ENCODE measurements at places on chromosomes 7 and 10.

- DNase-seq = peak; percentile 73
Measured at GRCh38 chr10:16996530-16996964, 133.1 kb downstream of the CUBN start.

DNA sequence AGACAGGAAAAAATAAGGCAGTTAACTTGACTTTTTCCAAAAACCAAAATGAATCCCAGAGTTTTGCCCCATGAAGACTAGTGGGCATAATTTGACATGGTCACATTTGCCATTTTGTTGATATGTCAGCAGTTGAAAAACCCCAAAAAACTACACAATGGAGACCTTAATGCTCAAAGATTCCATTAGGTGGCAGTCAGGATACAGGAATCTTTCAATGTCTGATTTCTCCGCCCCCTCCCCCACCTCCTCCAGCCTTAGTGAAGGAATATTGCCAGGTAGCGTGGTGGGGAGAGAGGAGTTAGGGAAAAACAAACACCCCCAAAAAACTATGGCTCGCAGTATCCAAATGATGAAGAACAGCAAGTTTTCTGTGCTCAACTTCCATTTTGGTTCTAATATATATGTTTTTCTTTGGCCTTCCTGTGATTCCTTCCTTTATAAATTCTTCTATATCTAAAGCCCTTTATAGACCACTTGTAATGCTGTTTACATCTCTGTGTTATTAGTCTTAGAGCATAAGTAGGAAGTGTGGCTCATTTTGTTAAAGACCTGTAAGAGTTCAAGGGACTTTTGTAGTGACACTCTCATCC is 6.7 kb upstream of the SMNDC1 start:
- peak; percentile 75 for DNase-seq

GRCh38 chr7:50940621-50941020 is 157.9 kb upstream of the GRB10 start:
- DNase-seq = peak; percentile 40

GRCh38 chr7:33494474-33494873 is 365.1 kb downstream of the BBS9 start:
- DNase-seq = no peak

DNA sequence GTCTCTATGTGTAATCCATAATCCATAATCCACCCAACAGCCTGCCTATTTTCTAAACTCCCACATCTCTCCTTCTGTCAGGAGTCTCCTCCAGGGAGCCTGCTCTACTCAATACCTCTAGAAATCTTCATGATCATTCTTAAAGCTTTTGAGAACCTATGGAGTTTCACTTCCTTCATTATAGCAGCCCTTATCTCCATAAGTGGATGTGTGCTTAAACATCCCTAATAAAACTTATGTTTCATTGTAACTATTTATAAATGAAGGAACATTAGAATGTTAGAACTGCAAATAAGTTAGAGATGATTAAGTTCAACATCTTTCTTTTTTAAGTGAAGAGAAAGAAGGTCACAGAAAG is 8.5 kb downstream of the CPED1 start:
- DNase-seq = no peak

DNA sequence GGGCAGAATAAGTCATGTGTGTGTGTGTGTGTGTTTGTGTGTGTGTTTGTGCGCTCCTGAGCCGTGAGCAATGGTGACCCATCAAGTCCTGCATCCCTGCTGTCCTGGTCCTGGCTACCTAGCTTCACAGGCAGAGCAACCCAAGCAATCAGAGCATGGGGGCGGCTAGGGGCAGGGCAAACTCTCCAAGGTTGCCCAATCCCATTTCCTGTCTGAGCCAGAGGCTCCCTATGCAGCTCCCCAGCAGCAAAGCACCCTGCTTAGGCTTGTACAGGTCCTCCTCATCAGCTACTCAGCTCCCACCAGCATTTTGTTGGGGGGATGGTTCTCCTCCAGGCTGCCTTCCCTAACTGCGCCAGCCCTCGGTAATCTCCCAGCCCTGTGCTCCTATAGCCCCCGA is 31.1 kb upstream of the CRHR2 start:
- DNase-seq = no peak

DNA sequence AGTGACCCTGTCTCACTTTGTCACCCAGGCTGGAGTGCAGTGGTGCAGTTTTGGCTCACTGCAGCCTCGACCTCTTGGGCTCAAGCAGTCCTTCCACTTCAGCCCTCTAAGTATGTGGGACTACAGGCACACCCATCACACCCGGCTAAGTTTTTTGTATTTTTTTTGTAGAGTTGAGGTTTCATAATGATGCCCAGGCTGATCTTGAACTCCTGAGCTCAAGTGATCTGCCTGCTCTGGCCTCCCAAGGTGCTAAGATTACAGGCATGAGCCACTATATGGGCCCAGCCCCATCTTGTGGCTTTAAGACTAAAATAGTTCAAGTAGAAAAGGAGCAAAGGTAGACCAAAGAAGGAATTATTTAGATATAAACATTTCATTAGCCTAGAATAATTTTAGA is 65.5 kb downstream of the MLLT10 start:
- no peak for DNase-seq

GRCh38 chr7:128902761-128903585 is 7.5 kb downstream of the KCP start:
- no peak for DNase-seq

DNA sequence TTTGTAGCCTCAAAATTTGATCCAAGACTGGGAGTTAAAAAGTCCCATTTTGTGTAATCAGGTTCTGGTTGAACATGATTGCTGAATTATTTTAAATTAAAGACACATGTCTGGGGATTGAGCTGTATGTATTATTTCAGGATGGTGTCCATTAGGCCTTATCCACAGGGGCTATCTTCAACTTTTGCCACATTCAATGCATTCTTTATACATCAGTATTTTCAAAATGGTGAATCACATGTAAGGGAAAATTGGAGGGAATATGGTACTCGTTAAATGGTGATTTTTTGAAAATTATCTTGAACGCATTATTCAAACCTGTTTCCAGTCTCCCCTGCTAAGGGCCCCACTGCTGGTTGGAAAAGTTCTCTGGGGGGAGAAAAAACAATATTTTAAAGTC is 367.7 kb upstream of the NPVF start:
- no peak for DNase-seq

- DNase-seq = no peak
Measured at GRCh38 chr7:150955519-150956394, 22.4 kb downstream of the KCNH2 start.

- DNase-seq = no peak
Measured at GRCh38 chr7:20862554-20862953, 75.9 kb upstream of the SP8 start.

- DNase-seq = peak; percentile 73
Measured at GRCh38 chr7:40230101-40230500, 95.3 kb downstream of the SUGCT start.

DNA sequence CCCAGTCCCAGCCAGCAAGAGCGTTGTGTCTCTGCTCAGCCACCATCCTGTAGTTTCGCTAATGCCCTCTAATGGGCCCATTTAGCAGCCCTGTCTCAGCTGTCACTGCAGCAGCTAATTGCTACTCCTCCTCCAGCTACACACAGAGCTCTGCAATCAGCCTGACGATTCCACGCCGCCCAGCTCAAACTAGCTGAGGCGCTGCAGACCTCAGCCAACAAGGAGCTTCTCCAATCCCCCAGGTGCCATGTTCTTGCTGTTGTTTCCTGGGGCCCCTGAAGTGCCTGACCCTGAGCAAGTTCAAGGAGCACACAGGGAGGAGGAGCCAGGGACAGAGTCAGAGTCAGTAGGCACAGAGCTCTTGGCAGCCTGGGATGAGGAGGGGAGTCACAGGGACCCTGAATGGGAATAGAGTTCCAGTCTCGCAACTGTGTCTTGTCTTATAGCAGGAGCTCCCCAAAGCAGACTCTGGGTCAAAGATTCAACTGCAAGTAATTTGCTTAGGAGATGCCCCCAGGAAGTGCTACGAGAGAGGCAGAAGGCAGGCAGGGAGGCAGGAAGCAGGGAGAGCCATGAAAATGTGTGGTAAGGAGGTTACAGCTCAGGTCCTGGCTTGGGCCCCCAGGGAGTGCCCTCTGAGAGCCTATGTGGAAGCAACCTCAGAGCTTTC is 135.8 kb upstream of the UNC5B start:
- DNase-seq = no peak

DNA sequence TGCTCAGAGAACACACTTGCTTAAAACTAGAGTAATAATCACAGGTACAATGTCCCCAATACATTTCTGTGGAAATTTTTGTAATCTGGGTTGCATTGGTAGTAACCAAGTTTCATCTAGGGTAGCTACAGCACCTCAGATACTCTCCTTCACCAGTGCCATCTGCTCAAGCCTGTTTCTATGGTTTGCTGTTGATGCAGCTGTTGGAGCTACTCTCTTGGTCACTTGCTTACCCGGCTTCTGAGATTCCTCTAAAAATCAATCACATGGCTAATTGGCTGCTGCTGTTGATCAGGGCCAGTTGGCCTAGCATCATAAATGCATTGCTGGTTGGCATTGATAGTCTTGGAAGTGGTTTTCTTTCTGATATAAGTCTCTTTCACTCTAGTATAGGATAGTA is 220.8 kb downstream of the BICC1 start:
- DNase-seq = no peak

- no peak for DNase-seq
Measured at GRCh38 chr7:80279760-80280159, 145.1 kb downstream of the GNAI1 start.

GRCh38 chr10:102819054-102819453 is 18.2 kb downstream of the CYP17A1 start:
- DNase-seq = no peak

- no peak for DNase-seq
Measured at GRCh38 chr10:77333610-77334340, 303.8 kb downstream of the KCNMA1 start.

DNA sequence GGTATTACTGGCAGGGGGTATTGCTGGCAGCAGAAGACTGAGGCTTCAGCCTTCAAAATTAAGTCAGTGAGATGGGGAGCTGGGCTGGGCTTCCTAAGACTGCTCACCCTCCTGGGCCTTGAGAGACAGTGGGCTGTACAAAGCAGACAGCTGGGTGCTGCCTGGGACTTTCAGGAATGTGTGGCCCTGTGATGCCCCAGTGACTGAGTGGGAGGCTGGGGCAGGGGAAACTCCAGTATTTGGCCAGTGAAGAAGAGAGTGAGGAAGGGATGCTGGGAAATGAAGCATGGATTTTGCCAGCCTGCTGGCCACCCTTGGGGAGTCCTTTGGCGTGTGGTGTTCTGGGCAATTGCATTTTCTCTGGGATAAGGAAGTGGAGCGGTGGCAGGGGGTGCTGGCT is 442 bp downstream of the ANKRD2 start:
- no peak for DNase-seq

- no peak for DNase-seq
Measured at GRCh38 chr10:22683140-22683389, 31.3 kb downstream of the PIP4K2A start.

DNA sequence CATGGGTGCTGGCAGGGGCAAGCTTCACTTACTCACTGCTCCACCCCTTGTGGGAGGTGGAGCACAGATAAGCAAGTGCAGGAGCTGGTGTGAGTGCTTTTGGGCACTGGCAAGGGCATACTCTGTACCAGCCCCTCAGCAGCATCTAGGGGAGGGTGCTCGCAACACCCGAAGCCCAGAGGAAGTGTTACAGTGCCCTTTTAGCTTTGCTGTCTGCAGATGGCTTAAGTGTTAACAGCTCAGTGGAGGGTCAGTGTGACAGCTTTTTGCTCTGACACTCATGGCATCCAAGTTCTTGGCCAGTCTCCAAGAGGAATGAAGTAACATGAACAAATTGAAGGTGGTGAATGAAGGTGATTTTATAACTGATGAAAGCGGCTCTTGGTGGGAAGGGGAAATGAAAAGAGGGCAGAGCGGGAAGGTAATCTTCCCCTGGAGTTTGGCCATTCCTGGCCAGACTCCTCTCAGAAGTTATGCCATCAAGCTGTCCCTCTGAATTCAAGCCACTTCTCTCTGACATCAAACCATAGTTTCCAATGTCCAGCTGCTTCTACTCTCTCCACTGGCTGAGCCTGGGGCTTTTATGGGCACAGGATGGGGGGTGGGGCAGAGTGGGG is 862.5 kb downstream of the KCNMA1 start:
- DNase-seq = no peak
